ENCODE measurements at places on chromosomes 1 and 21.

DNA sequence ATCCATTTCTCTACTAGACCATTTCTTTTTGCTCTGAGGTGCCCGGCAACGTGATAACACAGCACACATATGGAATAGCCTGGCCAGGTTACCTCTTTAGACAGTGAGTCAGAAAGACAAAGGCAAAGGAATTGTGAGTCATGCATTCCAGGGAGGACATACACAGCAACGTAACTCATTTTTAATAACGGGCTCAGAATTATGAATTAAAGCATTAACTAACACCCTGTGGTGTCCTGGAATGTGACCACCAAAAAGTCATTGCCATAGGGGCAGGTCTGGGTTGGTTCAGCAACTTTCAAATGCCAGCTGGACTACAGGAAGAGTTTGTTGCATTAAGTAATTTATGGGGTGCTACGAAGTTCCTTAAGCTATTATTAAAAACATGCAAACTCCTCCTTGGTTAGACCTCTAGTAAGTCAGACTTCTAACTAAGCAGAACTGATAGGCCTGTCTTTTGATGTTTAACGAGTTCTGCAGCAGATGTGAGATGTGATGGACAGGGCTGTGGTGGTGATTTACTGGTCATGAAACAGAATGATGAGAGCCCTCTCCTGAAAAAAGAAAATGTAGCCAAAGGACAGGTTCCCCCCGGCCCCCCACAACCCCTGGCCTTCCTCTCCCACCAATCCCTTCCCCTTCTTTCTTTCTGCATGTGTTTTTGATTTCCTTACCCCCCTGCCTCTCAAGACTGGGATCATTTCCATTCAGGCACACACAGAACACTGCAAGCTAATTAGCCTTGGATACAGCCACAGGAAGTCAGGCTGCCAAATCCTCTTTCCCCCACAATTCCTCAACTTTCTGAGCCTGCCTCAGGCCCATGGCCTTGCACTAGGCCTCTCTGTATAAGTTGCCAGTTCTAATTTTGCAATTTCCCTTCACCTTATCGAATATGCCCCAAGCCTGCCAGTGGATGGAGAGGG is 88.9 kb upstream of the HAO2 start:
- no peak for DNase-seq

DNA sequence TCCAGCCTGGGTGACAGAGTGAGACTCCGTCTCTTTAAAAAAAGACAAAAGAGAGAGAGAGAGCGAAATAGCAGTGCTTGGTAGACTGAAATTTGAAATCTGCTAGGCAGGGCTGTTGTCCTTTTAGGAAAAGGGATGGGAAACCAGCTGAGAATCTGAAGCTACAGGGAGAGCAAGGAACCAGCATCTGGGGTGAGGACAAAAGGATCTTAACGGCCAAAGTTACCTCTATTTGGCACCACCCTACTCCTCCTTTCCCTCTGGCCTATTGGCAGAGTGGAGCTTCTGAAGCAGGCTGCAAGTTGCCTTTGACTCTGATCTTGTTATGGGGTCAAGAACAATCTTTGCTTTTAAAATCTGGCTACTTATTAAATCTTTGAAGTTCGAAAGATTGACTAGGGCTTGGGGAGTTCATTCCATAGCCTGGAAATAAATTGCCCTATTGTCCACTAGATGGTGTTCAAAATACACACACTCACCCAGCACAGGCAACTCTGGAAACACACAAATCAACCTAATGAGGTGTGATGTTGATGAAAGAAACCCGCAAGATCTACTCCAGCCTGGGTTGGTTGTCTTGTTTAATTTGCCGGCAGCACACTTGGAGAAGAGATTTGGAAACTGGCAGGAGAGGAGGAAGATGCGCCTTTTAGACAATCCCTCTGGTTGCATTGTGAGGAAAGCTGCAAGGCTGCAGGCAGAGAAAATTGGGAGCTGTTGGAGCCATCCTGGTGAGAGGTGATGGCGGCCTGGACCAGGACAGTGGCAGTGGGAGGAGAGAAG is 16.5 kb upstream of the PARP1 start:
- DNase-seq, result no peak

- DNase-seq, result no peak
Measured at GRCh38 chr21:44854664-44855446, 18.6 kb downstream of the PTTG1IP start.

DNA sequence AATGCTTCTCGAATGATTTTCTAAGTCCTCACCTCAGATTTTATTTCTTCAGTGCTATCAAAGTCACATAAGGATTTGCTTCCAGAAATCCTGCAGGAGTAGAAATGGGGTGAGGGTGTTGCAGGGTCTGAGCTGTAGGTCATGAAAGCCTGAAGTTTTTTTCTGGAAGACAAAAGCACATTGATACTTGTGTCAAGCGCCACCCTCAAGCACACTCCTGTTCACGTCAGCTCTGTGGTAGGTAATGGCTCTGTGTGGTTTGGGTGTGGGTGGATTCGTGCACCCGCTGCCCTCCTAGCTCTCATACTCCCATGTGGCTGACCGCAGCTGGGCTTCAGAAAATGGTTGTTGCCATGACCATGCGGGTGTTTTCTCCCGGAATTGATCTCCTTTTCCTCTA is 39.9 kb downstream of the AKNAD1 start:
- no peak for DNase-seq

GRCh38 chr1:59697150-59697800 is 117.5 kb upstream of the HOOK1 start:
- no peak for DNase-seq

GRCh38 chr1:218345673-218346390 is 696 bp downstream of the TGFB2 start:
- no peak for DNase-seq

DNA sequence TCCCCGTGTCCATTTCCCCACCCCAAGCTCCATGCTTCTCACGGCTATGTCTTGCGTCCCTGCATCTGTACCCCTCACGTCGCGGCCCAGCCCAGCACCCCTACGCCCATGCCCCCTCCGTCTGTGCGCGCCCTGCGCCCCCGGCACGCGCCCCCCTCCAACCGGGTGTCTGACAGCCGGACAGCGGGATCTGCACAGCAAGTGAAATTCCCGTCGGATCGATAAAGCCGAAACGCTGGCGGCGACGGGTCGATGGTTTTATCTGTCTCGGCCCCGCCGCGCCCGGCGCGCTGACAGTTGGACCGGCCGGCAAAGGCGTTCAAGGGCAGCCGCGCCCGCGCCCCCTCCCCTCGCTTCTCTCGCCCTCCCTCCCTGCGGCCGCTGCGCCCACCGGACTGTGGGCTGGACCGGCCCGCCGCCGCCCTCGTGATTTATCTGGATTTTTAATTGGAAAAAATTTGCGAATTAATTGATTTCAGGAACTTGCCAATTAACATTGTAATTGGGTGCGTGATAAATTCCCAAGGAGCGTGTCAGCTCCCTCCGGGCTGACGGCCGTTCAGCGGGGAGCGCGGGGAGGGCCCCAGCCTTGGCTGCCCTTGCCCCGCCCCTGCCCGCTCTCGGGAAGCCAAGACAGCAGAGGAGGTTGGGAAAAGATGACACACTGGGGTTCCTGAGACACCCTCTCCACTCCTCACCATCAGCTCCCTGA is 57.1 kb downstream of the TMEM53 start:
- DNase-seq, result no peak

GRCh38 chr1:87899017-87899416 is 570.3 kb downstream of the LMO4 start:
- no peak for DNase-seq

DNA sequence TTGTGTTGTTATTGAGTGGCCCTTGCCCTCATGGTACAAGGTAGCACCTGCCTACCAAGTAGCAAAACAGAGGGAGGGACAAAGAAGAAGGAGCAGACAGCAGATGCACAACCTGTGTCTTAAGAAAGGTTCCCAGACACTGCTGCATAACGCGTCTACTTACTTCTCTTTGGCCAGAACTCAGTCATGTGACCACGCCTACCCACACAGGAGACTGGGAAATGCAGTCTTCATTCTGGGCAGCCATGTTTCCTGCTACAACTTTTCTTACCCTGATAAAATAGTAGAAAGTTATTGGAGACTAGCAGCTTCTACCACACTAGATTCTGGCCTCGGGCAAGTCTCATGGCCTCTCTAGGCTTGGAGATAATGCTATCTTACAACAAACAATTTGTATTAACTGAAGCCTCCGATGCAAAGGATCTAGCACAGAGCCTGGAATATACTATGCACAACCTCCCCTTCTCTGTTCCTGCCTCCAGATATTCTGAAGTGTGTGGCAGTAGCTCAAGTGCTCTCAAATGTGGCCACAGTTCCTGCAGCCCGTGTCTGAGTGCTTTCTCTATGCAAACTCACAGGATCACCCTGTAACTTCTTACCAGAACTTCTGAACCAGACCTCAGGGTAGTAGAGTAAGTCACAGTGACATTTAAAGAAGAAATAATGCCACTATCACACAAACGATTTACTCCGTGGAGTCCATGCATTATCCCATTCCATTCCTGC is 34.1 kb upstream of the BTG2 start:
- no peak for DNase-seq
